ENCODE measurements at places on chromosomes 5 and 9.
A peak's percentile ranks its signal among the peaks of the same experiment; 100 is the strongest.

DNA sequence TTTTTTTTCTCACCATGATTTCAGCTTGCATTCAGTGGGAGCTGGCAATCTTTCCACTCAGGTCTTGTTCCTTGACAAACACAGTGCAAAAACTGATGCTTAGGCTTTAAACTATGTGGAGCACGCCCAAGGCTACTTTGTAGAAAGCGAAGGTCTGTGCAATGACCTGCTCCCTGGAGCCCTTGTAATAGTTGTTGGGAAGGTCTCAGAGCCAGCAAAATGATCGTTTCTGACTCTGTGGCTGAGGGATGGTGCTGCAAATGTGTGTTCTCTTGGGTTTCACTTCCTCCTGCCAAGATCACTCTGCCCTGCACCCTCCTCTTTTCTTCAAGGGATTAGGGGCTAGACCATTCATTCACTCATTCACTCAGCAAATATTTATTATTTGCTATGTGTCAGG, 249.7 kb upstream of the MAP3K1 start:
- DNase-seq = no peak

DNA sequence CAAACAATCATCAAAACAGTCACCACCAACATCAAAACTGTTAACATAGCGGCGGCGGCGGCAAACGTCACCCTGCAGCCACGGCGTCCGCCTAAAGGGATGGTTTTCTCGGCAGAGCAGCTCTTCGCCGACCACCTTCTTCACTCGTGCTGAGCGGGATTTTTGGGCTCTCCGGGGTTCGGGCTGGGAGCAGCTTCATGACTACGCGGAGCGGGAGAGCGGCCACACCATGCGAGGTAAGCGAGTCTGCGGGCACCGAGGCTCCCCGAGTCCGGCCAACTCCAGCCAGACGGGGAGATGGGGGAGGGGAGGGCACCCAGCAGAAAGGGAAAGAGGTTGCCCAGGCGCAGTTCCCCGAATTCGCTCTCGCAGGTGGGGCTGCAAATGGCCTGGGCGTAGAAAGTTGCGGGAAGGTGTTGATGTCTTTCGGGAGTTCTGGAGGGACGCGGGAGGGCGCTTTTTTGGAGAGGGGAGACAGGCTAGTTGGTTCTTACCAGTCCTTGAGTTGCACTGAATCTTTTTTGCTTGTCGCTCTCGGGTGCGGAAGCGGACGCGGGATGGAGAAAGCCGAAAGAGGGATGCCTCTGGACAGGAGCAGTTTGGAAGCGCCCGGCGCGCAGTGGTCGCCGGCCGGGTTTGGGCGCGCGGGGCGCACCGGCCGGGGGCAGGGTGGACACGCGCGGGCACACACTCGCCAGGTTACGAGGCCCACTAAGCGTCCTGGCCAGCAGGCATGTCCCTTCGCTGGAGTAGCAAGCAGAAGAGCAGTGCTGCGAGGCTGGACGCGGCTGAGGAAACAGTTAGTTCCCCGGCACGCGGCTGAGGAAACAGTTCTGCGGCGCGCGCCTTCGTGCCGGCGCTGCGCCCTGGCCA, 849 bp downstream of the RORB start:
- DNase-seq = peak; percentile 8

DNA sequence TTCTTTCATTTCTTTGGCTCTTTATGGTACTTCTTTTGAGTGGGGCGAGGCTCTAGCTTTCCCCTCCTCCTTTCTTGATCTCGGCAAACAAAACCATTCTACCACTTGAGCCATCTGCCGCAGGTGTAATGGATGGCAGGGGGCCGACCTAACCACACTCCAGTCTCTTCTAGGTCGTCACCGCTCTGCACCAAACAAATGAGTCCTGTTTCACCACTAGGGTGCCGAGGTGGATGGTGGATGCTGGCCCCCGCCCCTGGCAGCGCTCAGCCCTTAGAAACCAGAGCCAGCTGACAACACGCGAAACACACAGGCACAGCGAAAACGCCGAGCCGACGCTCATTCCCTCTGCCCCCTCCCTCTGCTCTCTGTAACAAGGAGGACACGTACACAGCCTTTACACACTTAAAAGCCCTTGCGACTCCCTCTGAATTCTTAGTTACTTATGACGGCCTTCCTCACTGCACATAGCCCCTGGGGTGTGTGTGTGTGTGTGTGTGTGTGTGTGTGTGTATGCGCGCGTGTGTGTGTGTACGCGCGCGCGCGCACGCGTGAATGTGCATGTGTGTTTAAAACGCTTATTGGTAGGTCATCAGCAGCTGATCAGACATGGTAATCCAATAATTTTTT, 199.4 kb downstream of the MEF2C start:
- DNase-seq = no peak

DNA sequence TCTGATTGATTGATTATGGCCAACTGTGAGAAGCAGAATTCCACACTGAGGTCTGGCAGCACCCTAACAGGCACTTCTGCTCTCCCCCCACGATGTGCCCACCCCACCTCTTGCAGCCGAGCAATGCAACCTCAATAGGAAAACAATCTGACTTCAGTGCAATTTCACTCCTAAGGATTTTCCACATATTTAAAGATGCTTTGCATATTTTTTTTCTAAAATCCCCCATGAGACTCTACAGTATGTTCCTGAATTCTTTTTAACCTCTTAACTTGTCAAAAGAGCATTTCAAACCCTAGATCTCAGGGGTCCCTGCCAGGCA, 243.1 kb downstream of the AUH start:
- DNase-seq = no peak

- DNase-seq = no peak
These were observed 175.2 kb upstream of the HAPLN1 start for GRCh38 chr5:83895860-83896259.

- no peak for DNase-seq
These were observed 20.0 kb downstream of the APC start for GRCh38 chr5:112757468-112758208.

GRCh38 chr5:5298068-5298633, 124.3 kb upstream of the ICE1 start:
- no peak for DNase-seq

DNA sequence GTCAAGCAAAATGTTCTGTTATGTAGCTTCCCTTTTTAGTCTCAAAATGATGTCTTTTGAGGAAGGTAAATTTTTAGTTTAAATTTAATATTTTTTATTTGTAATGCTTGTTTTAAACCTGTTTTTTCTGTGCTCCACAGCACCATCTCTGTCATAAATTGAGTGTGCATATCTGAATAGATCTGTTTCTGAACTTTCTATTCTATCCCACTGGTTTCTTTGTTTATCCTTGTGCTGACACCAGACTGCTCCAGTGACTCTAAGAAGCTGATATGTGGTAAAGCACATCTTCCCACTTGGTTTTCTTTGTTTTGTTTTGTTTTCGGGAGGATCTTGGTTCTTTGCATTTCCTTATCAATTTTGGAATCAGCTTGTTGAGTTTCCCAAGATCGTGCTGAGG, 7.1 kb upstream of the RNF145 start:
- DNase-seq = no peak

DNA sequence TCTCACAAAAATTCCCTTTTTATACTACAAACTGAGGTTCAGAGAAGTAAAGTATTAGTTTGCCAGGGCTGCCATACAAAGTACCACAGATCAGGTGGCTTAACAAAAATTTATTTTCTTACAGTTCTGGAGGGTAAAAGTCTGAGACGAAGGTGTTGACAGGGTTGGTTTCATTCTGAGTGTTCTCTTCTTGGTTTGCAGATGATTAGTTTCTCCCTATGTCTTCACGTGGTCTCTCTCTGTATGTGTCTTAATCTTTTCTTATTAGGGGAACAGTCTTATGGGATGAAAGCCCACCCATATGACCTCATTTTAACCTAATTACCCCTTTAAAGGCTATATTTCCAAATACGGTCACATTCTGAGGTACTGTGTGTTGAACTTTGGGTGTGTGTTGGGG, 274.2 kb downstream of the BRINP1 start:
- no peak for DNase-seq

DNA sequence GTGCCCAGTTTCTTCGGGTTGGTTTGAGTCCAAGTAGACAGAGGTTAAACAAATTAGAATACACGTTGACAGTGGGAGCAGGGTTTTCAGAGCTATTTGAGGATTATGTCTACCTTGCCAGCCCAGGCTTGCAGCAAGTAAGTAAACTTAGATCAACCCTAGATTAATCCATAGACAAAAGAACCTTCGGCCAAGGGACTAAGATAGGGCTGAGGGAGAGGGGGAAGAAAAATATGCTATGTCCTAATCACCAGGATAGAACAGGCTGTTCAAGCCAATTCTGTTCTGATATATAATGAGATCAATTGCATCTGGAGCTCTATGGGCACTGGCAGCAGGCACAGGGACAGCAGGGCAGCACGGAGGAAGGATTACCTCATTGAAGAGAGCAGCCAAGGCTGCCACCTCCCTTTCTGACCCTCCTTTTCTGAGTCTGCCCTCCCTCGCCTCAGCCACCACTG, 377.7 kb downstream of the PIK3R1 start:
- DNase-seq = no peak

- DNase-seq = no peak
These were observed 154.0 kb downstream of the SNCAIP start for GRCh38 chr5:122465994-122466393.

- DNase-seq = no peak
These were observed 1.4 kb downstream of the RAPGEF1 start for GRCh38 chr9:131738293-131739132.

- DNase-seq = no peak
These were observed 502.8 kb downstream of the NTRK2 start for GRCh38 chr9:85172001-85172978.

DNA sequence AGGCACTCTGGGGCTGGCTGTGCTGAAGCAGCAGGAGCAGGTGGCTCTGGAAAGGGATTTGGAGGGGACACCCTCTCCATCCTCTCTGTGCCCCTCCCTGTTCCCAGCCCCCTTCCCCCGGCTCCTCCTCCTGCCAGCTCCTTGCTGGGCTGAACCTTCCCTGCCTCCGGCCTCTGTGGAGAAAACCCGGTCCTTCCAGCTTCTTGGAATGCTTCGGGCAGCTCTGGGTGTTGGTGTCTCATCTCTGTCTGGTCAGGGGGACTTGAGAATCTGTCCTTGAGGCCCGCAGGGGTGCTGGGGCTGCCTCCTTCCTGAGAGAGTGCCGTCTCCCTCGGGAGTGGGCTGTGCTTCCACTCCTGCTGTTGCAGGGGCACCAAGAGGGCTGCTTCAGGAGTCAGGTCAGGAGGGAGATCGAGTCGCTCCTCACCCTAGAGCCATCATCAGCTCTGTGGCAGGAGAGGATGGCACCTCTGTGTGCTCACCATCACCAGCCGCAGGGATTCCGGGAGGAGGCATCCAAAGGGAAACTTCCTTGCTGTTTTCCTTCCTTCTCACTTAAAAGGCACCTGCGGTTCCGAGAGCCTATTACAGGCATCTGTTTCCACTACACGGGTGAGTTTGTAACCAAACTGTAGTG, 30.6 kb downstream of the NDUFS6 start:
- no peak for DNase-seq

DNA sequence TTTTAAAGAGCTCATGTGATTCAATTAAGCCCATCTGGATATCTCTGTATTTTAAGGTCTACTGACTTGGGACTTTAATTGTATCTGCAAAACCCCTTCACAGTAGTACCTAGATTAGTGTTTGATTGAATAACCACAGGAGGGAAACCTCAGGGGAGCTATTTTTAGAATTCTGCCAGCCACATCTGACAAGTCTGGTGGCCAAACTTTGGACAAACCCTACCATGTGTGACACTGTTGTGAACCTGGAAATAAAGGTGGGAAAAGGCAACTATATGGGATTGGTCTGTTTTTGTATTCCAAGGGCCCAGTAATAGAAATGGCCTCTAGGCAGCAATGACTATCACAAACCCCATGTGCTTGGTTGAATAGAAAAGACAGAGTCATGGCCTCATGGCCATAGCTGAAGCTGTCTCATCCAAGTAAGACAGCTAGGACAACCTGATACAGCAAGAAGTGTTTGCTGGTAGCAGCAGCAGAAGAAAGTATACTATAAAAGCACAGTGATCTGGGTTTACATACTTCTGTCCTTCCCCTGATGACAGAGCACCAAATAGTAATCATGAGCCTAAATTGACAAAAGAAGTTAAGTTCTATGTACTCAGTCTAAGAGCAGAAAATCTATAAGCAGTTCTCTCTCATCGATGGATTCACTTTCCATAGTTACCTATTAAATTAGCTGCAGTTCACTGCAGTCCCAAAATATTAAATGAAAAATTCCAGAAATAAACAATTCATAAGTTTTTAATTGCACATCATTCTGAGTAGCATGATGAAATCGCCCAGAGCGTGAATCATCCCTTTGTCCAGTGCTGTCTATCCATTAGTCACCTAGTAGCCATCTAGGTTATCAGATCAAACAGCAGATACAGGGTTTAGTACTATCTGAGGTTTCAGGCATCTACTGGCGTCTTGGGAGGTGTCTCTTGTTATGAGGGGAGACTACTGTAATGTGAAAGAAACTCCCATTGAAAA, 189.8 kb downstream of the ARHGAP26 start:
- DNase-seq = no peak

- DNase-seq = no peak
These were observed 39.0 kb upstream of the HOMER1 start for GRCh38 chr5:79552984-79553383.

- DNase-seq = no peak
These were observed 11.2 kb downstream of the ANKRD31 start for GRCh38 chr5:75225506-75225905.

DNA sequence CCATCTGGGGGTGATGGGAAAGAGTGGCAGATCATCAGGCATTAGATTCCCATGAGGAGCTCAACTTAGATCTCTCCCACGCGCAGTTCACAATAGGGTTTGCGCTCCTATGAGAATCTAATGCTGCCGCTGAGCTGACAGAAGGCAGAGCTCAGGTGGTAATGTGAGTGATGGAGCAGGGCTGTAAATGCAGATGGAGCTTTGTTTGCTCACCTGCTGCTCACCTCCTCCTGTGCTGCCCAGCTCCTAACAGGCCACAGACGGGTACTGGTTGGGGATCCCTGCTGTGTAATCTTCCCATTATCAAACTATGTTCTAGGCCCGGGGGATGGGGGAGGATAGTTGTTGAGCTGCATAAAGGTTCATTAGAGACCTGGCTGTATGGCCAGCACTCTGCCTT, 58.4 kb downstream of the UGCG start:
- no peak for DNase-seq

- DNase-seq = no peak
These were observed 72.5 kb upstream of the UBTD2 start for GRCh38 chr5:172356047-172356446.

DNA sequence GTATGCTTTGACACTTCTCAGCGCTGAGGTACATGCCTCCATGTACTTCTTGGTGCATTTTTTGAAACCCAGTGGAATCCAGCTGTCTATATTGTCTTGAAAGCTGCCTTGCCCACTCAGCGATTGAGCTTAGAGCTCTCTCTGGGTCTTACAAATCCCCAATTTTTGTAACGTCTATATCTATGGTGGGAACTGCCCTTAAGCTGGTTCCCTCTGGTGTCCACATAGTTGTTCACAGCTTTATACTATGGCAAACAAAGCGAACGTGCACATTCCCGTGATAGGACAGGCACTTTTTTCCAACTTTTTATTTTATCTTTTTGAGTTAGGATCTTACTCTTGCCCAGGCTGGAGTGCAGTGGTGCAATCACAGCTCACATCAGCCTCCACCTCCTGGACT, 20.9 kb downstream of the CDHR2 start:
- DNase-seq = no peak

All from stimulated activated naive CD8-positive, alpha-beta T cell treated with anti-CD3 and anti-CD28 coated beads, Interleukin-15, Interleukin-2, amounts not matched to agents 100 U/mL and 50 U/mL, for 24 hours (primary cell).